HT1080 (cell line): ENCODE measurements at places on chromosomes 12 and 14.

- no peak for DNase-seq
Observed at GRCh38 chr12:53602176-53602864, 23.9 kb downstream of the ATF7 start.

DNA sequence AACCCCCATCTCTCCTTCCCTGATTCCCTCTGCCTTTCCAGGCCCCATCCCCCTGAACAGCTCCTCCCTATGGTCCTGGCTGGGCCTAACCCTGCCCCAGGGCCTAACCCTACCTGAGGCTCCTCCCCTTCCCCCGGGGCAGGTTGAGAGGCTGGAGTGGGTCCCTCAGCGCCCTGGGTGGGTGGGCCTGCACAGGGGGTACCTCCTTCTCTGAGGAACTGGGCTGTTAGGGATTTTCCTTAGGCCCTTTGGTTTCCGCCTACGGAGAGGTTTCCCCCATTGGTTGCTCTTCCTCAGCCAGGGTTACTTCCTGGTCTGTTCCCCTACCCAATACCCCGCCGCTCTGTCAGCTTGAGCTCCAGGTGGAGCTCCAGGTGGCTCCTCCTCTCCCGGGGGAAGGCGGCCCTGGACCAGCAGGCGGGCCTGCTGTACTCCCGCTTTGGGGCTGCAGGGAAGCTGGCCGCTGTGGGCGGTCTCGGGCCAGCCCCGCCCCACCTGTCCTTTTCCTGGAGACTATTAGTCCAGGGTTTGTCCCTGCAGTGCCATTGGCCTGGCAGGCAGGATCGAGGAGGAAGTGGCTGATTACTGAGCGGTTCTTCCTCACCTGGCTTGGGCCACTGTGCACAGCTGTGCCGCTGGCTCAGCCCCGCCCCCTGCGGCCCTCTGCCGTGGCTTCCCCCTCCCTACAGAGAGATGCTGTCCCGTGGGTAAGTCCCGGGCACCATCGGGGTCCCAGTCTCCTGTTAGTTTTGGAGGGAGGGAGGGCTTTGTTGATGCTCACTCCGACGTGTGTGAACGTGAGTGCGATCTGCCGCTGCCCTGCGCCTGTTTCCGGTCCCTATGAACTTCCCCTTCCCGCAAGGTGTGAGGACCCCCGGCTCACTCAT lies 2.5 kb downstream of the C12orf57 start:
- DNase-seq, result no peak

GRCh38 chr14:68691031-68691791 lies 101.7 kb downstream of the ZFP36L1 start:
- no peak for DNase-seq

- DNase-seq, result no peak
Observed at GRCh38 chr14:64502887-64503433, 678 bp downstream of the ZBTB25 start.

- no peak for DNase-seq
Observed at GRCh38 chr14:87526731-87527130, 466.3 kb downstream of the GALC start.

- DNase-seq, result no peak
Observed at GRCh38 chr14:57962325-57963035, 96.6 kb upstream of the SLC35F4 start.
